ENCODE measurements at places on chromosomes 13 and 19.

DNA sequence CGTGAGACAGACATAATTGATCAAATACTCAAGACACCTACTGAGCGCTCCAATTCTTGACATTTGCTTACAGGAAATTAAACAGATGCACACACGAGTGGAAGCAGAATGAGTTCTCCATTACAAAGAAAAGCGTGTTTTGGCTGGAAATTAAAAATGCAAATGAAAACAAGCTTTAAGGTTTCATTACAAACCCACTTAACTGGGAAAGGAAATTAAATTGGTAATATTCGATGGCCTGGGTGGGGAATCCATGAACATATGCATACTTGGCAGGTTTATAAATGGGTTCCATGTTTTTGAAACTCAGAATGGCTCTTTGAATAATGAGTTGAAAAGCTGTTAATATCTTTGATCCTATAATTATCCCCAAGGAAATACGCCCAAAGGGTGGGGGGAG is 178.0 kb downstream of the IER2 start:
- no peak for DNase-seq

DNA sequence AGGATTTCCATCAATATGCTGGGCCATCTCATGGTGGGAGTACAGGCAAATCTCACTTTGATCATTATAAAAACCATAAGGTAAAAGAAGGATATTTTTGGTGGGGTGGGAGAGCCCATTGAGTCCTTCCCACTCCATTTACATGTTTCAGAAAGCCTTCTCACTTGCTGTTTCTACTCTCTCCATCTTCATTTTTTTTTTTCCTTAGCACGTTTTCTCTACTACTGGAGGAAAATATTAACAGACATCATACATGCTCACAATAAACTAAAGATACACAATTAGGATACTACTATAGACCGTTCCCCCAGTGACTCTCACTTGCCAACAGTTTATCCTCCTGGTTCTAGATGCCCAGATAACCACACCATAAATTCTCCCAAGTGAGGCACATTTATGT is 1.8 kb upstream of the AKAP8 start:
- no peak for DNase-seq

DNA sequence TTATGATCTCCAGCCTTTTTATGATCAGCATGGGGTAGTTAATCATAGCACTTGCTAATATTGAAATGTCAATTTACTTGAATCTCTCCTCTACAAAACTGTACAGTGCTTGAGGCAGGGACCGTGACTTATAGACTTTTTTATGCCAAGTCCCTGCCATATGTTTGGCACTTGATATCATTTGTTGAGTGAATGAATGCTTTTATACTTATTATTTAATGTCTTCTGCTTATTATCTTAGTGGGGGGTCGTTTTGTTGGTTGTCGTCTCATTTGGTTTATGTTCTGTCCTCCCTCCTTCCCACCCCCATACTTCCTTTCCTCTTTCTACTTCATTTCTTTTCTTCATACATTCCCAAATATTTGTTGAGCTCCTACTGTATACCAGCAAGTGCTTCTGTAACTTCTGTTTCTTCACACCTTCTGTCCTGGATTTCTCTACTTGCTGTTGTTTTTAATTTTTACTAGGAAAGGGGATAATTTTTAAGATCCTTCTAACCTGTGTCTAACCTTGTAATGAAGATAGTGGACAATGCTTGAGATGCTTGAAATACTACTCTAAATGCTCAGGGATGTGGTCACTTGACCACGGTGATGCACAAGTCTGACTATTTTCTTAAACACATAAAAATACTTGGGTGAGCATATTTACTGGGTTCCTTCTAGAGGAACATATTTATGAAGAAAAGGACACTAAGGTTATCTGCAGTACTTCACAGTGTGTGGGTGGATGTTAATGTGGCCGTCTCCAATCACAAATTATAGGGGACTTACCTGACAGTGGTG is 223.8 kb downstream of the TDRD3 start:
- no peak for DNase-seq

- DNase-seq: no peak
These were observed 491.3 kb downstream of the DIAPH3 start for GRCh38 chr13:59672445-59672844.

DNA sequence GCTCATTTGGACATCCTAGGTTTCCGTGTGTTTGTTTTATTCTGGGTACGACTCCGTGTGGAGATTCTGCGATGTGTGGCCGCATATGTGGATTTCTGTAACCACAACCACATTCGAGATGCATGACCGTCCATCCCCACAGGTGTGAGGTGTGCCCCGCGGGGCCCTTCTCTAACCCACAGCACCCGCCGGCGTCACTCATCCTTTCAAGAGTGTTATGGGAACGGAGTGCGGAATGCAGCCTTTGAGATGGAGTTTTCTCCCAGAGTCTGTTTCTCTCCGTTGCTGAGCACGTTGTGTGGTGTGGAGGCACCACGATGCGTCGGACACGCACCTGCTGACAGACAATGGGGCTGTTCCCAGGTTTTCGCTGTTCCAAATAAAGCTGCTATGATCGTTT is 40.0 kb downstream of the C13orf46 start:
- DNase-seq: no peak

GRCh38 chr19:18348171-18348570 is 7.8 kb downstream of the PGPEP1 start:
- no peak for DNase-seq
